ENCODE measurements at places on chromosomes 12 and 14.

DNA sequence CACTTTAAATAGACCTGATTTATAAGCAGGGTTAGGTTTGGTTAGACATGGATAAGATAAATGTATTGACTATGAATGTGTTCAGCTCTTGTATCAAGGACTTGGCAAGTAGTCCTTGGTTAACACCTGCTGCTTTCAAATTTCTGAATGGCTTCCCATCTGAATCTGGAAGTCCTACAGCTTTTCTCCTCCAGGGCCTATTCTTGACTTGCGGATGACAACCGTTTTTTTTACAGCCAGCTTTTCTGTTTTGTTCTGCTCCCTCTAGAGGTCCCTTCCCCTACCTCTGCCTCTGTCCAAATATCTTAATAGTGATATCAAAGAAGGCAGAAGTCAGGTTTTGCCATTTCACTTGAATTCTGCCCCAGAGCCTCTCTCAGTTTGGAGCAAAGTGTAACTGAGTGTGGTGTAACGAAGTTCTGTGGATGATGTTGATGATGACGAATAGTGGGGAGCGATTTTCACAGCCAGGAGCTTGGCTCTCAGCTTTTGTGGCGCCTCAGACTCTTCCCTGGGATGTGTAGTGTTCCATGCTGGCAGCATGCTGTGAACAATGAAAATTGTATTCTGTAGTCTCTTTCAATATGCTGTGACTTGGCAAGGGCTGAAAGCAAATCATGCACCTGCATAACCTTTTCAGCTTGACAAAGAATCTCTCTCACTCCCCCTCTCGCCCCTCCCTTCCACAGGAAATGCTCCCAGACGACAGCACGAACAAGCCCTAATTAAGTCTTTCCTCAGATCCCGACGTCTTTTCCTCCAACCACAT, 5.0 kb upstream of the SLC4A8 start:
- no peak for DNase-seq

- DNase-seq = no peak
Measured at GRCh38 chr14:30725763-30726162, 103.6 kb downstream of the SCFD1 start.

GRCh38 chr14:49553106-49553505, 33.1 kb downstream of the RPS29 start:
- DNase-seq = no peak

GRCh38 chr14:42047421-42048055, 440.9 kb downstream of the LRFN5 start:
- peak; percentile 3 for DNase-seq

DNA sequence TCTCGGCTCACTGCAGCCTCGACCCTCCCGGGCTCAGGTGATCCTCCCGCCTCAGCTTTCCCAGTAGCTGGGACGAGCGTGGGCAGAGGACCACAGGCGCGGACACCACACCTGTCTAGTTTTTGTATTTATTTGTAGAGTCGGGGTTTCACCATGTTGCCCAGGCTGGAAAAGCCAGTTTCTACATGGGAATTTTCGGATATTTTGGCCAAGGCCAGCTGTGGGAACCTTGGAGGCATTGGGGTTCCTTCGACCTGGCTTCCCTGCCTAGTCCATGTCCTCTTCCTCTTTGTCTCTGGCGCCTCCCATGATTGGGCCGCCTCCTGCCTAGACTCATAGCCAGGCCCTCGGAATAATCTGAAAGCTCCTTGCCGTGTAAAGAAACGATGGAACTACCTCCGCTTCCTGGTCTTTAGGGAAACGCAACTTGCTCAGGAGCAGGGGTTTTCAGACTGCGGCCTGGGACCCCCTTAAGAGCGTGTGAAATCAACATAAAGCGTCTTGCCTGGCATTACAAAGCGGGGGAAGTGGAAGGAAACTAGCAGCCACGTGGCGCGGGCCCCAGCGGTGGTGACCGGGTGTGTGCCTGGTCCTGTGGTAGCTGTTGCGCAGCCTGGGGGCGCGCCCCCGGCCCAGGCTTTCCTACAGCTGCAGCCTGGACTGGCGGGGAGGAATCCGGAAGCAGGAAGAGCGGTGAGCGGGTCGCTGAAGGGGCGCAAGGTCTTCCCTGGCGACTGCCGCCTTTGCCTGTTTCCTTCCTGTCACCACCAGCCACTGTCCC, 1.4 kb upstream of the HSP90AA1 start:
- no peak for DNase-seq

- no peak for DNase-seq
Measured at GRCh38 chr12:304805-305204, 42.2 kb upstream of the SLC6A13 start.

DNA sequence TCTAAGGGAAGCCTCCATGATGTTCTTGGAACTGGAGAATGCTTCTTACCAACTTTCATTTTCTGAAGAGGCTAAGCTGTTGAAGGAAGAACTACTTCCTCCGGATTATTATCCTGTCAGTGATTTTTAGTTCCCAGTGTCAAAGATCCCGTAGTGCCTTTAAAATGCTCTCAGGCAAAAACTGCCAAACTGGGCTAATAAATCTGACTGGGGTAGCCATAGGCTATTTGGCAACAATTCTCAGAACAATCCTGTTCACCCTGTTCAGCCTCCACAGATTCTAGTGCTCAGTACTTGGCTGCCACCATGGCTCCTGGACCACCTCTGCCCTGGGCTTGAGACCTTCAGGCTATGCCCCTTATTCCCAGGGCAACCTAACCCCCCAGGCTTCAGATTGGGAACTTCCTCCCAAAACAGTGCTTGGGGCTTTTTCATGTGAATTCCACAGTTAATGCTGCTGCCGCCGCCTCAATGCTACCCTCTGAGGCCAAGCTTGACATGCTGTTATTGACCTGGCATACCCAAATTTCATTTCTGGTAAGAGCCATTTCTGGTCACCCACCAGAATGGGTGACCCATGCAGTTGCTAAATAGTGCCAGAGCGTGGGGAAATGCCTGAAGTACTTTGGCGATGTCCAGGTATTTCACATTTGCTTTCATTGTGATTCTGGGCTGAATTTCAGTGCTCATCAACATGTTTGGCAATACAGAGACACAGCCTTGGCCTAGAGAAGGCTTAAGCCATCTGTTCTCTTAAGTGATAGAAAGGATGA, 110.0 kb upstream of the ARHGAP5 start:
- no peak for DNase-seq

DNA sequence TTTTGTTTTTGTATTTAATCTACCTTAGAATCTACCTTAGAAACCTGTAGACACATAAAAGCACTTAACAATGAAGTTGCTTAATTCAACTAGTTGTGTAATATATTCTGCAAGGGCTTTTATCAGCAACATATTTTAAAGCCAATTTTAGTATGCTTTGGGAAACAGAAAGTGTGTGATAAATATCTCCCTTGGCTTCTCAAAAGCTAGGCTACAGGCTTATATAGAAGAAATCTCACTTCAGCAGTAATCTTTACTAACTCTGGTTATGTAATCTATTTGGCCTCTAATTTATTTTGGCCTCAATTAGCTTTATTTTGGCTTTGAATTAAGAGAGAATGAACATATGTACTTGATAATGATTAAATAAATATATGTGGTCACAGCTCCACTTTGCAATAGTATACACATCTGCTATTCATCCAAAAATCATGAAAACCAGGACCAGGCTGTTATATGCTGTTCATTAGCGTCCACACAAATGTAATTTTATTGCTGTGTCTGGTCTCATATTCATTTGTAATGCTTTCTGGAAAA, 37.2 kb downstream of the LRP6 start:
- no peak for DNase-seq

All from foreskin melanocyte (primary cell).